GM13976 (cell line): ENCODE measurements at places on chromosomes 13 and 19.

DNA sequence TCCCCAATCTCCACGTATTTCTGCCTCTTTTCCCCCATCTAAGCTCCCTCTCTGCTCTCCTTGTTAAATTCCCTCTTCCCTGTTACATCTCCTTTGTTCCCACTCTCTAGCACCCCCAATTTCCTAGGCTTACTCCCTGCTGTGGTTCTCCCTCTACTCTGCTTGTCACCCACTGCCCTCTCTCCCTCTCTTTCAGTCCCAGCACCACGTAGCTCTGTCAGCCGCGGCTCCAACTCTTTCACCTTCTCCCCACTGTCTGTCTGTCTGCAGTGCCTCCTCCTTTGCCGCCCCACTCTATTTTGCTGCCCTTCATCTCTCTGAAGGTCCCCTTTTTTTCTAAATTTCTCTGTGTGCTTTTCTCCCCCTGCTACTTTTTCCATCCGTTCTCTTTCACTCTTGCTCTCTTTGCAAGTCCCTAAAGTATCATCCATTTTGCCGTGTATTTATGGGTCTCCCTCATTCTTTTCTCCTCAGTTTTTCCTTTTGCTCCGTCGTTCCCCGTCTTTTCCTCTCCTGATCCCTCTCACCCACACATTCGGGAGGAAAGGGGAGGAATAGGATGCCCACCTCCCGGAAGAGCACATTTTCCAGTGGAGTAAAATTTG lies 937 bp downstream of the ZNF841 start:
- no peak for DNase-seq

DNA sequence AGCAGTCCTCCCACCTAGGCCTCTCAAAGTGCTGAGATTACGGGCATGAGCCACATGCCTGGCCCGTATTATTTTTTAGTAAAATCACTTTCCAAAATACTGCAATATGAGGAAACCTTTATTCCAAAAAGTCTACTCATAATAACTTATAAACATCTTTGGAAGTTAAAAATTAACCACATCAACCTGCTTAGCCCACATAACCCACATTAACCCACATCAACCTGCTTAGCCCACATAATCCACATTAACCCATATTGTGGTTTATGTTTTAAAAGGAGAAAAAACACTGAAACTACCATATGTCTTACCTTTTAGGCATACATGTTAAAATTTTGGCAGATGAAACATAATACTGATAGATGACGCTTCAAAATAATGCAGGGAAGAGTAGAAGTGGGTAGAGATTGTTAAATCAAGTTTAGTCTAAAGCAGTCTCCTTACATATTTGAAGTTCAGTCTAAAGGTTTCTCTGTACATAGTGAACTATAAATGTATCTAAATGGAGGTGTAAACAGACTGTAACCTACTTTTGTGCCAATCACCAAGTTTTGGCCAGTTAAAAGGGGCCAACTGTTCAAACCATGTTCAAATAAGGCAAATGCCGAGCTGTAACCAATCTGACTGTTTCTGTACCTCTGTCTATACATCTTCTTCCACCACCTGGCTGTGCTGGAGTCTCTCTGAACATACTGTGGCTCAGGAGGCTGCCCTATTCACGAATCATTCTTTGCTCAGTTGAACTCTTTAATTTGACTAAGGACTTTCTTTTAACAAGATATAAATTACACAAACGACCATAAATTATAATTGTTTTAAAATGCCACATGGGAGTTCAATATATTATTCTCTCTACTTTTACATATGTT lies 14.5 kb downstream of the KPNA3 start:
- no peak for DNase-seq

- peak; percentile 82 for DNase-seq
Observed at GRCh38 chr19:6038634-6039405, 60.9 kb upstream of the RANBP3 start.

DNA sequence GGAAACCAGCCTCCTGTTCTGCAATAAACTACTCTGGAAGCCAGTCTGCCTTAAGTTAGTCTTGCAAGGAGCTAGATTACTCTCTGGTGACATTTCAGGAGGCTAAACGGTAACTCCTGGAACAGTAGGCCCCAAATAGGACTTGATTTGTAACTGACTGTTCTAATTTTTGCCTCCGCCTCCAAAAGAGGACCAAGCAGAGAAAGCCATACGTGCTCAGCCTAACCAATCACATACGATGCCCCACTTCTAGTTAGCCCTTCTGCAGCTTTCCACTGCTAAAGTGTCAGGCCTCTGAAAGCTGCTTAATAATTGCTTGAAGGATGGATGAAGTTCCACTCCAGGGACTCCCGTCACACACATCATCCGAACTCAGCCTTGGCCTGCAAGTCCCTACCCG lies 744 bp downstream of the ZNF805 start:
- DNase-seq, result no peak

GRCh38 chr13:79155883-79156282 lies 250.2 kb downstream of the RBM26 start:
- DNase-seq, result no peak

GRCh38 chr13:89565476-89566100 lies 1781.9 kb upstream of the MIR17HG start:
- no peak for DNase-seq

DNA sequence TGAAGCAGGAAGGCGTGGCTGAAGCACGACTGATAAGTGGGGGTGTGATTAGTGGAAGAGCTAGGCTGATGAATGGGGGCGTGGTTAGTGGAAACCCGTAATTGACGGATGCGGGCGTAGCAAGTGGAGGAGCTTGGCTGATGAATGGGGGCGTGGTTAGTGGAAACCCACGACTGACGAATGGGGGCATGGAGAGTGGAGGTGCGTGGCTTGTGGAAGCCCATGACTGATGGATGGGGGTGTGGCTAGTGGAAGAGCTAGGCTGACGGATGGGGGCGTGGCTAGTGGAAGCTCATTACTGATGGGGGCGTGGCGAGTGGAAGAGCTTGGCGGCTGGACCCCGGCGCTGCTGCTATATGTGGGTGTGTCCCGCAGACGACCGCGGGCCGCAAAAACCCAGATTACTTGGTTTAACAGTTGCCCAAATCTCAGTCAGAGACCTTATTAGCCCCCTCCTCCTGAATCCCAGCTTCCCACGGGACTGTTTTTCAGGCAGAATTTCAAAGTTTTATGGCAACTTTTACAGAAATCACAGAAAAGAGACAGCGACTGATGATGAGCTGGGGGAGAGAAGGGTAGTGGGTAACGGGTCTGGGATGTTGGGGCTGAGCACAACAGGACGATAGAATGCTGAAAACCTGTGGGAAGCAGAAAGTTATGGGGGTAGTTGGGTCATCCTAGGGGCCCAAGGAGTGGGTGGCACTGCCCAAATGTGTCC lies 9.0 kb upstream of the MEIS3 start:
- DNase-seq, result peak; percentile 92

DNA sequence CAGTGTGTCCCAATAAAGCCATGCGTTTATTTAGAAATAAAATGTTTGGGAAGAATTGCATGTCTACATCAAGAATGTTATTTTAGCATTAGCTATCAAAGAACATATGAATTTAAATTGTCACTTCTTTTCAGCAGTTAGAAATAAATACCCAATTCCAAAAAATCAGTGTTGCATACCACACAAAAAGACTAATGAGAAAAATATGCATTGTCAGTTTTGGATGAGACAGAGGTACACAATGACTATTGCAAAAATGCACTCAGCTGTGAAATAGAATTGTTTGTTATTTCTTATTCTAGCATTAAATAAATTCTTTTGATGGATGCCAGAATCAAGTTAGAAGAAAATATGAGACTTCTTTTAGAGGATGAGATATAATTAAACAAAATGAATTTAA lies 833.9 kb downstream of the SLITRK1 start:
- no peak for DNase-seq

DNA sequence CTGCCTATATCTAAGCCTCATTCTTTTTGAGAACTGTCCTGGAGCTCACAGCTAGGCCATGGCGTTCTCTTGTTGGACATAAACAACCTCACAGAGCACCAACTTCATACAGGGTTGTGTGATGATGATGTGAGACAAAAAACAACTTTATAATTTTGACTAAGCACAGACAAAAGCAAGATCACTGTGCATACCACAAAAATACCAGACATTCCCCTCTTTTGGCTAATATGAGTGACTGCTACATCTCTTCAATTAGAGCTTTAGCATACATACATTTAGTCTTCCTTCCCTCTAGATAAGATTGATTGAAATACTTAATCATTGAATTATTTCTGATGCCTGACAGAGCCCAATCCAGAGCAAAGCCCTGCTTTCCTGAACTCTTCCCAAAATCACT lies 8.3 kb downstream of the MAB21L1 start:
- DNase-seq, result no peak

- no peak for DNase-seq
Observed at GRCh38 chr19:29404951-29405727, 120.7 kb upstream of the VSTM2B start.

DNA sequence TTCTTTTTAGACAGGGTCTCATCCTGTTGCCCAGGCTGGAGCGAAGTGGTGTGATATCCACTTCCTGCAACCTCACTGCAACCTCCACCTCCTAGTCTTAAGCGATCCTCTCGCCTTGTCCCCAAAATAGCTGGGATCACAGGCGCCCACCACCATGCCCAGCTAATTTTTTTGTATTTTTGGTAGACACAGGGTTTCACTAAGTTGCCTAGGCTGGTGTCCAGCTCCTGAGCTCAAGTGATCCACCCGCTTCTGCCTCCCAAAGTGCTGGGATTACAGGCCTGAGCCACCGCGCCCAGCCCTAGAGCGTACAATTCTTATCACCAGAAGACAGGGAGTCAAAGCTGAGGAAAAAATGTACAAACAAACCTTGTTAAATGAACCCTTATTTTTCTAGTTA lies 4.5 kb upstream of the ELOF1 start:
- DNase-seq, result no peak

GRCh38 chr19:44280916-44281315 lies 21.2 kb downstream of the ZNF233 start:
- no peak for DNase-seq

DNA sequence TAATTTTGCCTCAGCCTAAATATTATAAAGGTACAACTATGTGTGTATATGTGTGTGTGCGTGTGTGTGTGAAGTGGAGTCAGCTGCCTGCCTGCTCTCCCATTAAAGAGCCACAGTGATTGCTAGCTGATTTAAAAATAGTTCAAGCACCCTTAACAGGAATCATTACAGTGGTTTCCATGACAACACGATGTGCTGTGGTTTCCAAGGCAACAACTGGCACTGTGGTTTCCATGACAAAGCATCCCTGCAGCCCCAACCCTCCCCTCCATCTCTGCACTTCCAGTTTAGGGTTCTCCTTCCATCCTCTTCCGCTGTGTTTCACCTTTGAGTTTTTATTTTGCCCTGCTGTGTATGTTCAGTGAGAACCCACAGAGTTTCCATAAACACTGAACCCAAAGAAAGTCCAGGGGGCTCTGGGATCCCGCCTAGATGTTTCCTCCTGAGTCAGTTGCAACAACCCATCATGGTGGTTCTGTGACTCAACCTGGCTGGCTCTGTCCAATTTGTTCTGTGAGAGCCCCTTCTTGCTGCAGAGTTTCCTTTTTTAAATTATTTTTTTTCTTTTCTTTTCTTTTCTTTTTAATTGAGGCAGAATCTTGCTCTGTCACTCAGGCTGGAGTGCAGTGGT lies 7.1 kb upstream of the PNMA8A start:
- no peak for DNase-seq

GRCh38 chr13:91355099-91355825 lies 7.8 kb downstream of the MIR17HG start:
- no peak for DNase-seq

GRCh38 chr13:31588316-31588715 lies 151.0 kb upstream of the RXFP2 start:
- no peak for DNase-seq

GRCh38 chr13:98835156-98835555 lies 82.7 kb upstream of the SLC15A1 start:
- DNase-seq, result no peak

GRCh38 chr13:63044589-63045313 lies 1629.1 kb upstream of the PCDH20 start:
- DNase-seq, result no peak

GRCh38 chr19:33868076-33868735 lies 71.5 kb downstream of the KCTD15 start:
- DNase-seq, result no peak

DNA sequence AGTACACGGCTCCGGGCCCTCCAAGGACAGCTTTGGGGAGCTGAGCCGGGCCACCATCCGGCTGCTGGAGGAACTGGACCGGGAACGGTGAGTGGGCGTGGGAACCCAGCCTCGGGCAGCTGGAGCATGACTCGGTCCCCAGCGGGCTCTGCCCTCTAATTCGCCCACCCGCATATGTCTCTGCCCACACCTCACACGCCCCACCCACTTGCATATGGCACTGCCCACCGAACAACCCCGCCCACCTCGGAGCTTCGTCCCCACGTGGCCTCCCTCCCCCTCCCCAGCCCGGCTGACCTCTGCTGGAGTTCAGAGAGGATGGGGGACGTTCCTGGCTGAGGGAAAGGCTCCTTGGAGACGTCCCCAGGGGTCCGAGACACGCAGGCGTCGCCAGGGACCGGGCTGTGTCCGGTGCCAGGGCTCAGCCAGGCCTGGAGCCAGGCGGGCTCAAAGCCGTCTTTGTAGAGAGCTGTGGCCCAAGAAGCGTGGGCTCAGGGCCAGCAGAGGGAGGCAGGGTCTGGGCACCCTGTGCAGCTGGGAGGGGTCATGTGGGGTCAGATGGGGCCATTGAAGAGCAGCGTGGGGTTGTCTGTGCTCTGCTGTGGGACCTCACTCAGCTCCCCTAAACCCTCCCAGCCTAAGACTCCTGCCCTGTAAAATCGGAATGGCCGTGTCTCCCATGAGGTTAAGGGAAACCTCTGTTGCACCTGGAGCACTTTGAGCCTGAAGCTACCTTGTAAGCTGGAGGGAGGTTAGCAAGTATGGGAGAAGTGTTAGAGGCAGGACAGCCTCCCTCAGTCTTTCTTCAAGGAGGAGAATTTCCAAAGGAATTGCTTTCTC lies 3.8 kb downstream of the APC2 start:
- DNase-seq, result no peak

GRCh38 chr19:18741124-18742121 lies 49.7 kb downstream of the COMP start:
- no peak for DNase-seq

GRCh38 chr19:58033741-58034476 lies at the start of gene ZSCAN1:
Gene ZSCAN1, plus strand, starts transcription at chr19:58034025. Its CDS starts 3,812 bp downstream, at chr19:58037837.
- DNase-seq, result no peak

DNA sequence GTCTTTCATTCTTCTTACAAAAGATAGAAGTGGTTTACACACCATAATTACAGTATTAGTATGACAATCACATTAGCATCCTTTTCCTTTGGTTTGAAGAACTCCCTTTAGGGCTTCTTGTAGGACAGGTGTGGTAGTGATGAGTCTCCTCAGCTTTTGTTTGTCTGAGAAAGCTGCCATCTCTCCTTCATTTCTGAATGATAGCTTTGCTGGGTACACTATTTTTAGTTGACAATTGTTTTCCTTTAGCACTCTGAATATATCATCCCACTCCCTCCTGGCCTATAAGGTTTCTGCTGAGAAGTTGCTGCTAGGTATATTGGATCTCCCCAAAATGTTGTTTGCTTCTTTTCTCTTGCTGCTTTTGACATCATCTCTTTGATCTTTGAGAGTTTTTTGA lies 39.3 kb downstream of the RASA3 start:
- DNase-seq, result no peak

GRCh38 chr13:95019886-95020285 lies 281.4 kb downstream of the ABCC4 start:
- no peak for DNase-seq

- DNase-seq, result no peak
Observed at GRCh38 chr13:31733647-31734046, 5.7 kb upstream of the RXFP2 start.
